ENCODE measurements at places on chromosomes 7 and 10.

DNA sequence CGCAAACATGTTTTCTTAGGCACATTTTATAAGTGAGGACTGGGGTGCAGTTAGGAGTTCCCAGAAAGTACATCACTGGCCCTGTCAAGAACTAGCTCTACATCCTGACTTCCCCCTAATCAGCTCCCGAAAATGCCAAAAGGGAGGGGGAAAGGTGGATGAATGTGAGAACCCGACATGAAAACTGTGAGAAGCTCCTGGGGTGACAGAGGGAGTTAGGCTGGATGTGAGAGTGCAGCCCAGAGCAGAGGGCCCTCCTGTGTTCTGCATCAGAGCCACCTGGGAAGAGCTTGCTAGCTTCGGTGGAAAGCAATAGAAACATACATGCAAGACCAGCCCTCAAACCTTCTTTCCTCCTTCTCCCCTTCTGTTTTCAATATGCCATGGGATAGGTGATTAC lies 30.5 kb upstream of the SEM1 start:
- DNase-seq = no peak

DNA sequence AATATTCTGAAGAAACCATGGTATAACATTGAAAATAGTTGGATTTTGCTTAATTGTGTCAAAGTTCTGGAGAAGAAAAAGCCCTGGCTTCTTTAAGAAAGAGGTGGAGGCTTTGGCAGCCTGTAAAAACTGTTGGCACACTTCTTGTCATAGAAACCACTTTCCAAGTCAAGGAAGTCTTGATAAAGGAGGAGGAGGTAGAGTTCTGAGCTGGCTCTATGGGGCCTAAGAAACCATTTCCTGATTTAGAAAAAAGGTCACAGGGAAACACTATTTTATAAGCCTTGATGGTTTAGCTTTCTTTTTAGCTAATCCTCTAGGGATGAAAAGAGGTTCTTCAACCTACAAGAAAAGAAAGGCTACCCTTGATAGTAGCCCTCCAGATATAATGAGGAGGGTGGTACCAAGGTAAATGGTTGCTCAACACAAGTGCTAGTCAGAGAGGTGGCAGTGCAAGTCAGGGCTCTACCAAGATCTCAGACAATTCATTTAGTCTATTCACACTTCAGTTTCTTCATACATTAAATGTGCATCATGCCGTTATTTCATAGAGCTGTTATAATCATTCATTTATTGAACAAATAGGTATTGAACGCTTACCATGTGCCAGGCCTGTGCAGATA lies 346.9 kb downstream of the RNLS start:
- no peak for DNase-seq

- DNase-seq = no peak
Measured at GRCh38 chr7:73966941-73967831, 60.8 kb upstream of the ELN start.

- DNase-seq = no peak
Measured at GRCh38 chr7:47047384-47047783, 534.5 kb downstream of the TNS3 start.

DNA sequence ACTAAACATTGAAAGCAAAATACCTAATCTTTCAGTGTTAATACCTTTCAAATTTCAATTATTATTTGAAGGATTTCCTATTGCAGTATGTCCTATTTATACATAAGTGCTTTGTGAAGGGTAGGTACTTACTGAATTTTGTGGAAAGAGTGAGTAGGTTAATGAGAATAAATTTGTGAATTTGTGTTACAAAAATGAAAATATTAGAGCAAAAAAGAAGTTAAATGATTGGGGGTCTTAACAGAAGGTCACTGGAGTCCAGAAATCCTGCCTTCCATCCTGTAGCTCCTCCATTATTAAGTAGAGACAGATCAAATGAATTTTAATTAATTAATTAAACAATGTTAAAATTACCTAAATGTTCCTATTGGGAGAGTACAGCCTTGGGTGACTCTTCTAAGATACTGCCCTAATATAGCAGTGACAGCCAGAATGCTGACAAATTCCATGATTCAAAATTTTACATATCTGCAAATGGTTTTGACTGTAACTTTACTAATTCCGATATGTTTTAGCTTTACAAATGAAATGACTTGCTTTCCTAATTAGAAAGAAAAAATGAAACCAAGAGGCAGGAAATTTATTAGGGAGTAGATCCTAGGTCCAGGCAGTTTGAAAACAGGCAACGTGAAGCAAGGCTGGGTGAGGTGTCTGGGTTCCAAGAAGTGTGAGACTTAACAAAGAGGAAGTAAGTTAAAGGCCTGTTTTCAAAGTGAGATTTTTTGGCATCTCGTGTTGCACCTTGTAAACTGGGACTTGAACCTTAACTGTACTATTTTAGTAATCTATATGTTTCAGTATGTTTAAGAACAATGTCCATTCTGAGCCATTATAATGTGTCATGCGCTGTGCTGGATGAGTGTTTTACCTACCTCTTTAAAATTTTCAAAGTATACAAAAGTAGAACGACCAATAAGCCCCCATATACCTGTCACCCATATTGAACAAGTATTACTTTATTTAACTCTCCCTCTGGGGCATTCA lies 1.5 kb downstream of the PIK3CG start:
- peak; percentile 35 for DNase-seq

- no peak for DNase-seq
Measured at GRCh38 chr7:15439853-15440252, 122.0 kb downstream of the AGMO start.

DNA sequence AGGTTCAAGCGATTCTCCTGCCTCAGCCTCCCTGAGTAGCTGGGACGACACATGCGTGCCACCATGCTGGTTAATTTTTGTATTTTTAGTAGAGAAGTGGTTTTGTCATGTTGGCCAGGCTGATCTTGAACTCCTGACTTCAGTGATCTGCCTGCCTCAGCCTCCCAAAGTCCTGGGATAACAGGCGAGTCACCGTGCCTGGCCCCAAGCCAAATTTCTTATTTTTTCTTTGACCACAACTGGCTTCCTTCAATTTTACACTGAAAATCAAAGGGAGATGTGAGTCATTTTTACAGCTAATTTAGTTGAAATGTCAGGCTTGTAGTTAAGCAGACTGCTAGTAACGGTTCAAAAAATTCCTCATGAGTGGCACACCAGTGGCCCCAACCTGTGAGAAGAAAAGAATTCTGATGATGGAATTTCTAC lies 7.8 kb downstream of the RNF216 start:
- DNase-seq = no peak

DNA sequence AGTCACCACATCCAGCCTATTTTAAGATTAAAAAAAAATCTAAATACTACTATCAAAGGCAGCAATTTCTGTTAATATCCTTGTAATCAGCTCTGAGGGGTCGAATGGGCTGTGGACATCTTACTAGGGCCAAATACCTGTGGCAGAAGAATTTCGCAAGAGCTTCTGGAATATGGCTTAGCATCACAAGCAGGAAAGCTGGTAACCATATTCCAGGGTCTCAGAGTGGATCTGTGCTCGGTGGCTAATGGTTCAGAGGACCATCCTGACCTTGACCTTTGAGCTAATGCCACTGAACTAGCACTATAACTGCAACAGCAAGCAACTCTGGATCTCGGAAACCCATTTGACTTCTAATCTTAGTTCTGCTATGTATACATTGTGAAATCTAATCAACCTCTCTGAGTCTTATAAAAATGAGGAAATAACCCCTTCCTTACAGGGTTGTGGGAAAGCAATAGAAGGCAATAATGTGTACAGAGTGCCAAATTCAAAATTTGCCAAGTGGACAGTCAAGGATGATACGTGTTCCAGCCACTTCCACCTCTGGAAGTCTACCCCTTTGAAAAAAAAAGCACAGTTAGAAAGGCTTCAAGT lies 65.5 kb downstream of the CYP26A1 start:
- no peak for DNase-seq

DNA sequence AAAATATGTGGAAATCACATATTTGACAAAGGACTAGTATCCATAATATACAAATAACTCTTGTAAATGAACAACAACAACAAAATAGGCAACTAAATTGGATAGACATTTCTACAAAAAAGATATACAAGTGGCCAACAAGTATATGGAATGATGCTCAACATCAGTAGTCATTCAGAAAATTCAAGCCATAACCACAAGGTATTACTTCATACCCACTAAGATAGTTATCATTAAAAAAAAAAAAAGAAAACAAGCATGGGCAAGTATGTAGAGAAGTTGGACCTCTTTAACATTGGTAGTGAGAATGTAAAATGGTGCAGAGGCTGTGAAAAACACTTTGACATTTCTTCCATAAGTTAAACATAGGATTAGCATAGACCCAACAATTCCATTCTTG lies 80.8 kb downstream of the CYP26A1 start:
- no peak for DNase-seq

GRCh38 chr7:132501956-132502355 lies 74.3 kb downstream of the PLXNA4 start:
- DNase-seq = no peak

GRCh38 chr10:72038458-72039001 lies 49.8 kb downstream of the SPOCK2 start:
- no peak for DNase-seq

DNA sequence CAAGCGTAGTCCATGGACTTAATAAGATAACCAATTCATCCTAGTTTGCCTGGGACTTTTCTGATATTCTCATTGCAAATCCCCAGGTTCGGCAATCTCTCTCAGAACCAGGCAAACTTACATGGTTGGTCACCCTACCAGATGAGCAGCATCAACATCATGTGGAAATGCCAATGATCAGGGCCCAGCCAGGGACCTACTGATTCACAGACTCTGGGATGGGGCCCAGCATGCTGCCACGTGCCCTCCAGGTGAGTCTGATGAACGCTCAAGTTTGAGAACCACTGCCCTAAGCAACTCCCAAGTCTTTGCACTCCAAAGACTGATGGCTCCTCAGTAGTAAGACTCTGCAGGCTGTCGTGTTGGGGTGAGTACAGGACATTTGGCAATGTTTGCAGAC lies 2.7 kb downstream of the LAMB4 start:
- no peak for DNase-seq

- DNase-seq = no peak
Measured at GRCh38 chr10:118758449-118758848, 3.7 kb upstream of the CACUL1 start.

DNA sequence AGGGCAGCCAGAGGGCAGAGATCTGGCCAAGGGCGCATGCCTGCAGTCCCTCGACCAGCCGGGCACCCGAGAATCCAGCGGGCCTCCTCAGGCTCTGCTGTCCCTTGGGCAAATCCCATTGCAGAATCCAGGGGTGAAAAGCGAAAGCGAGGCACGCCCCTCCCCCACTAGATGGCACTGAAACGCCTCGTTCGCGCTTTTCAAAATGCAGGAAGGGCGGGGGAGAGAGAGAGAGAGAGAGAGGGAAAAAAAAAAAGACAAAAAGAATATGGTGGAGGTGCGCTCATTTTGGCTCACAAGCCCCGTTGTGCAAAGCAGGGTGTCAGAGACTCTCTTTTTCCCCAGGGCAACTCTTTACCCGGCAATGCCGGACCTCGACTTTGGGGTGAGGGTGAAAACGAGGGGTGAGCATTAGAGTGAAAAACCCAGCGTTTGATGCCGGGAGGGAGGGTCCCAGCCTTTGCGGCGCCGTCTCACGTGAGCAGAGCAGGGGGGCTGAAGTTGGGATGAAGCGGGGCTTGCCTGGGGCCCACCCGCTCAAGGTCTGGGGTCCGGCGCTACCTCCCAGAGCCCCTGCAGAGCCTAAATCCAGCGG lies 2.5 kb upstream of the TMEM178B start:
- peak; percentile 19 for DNase-seq

DNA sequence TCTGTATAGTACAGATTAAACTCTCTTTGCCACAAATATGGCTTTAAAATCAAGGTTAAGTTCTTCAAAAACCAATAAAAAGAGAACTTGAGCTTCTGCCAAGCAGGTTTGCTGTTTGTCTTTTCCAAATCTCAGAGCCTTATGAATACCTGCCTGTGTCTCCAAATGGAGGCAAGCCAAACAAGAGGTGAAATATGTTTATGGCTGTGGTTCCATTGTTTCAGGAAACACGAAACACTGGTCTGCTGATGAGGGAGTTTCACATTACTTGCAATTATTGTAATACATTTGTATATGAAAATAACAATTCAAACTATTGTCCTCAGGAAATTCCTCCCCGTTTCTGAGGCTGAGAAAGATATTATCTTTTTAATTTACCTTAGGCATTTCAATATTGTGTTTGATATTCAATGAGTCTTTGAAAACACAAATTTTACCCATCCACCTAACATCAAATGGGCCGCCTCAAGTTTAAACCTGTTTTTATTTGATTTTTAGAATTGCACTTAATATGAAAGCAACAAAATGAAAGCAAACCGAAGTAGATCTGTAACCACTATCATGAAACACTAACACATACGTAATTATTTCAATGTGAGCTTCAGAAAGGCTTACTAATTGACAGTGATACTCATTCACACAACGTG lies 359.3 kb downstream of the HGF start:
- DNase-seq = no peak

DNA sequence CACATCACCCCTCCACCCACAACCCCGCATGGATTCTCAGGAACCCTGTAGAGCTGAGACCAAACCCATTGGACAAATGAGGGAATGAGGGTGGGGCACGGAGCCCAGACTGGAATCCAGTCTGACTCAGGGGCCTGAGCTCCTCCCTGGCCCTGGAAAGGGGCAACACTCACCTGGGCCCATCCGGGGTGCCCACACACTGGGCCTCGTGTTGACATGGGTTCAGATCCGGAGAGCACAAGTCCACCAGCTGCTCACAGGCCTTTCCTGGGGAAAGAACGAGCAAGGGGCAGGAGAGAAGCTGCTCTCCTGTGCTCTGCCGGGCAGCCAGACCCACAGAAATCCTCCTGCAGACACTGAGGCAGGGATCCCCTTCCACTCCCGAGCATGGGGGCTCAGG lies 172.2 kb downstream of the SLIT1 start:
- DNase-seq = no peak

DNA sequence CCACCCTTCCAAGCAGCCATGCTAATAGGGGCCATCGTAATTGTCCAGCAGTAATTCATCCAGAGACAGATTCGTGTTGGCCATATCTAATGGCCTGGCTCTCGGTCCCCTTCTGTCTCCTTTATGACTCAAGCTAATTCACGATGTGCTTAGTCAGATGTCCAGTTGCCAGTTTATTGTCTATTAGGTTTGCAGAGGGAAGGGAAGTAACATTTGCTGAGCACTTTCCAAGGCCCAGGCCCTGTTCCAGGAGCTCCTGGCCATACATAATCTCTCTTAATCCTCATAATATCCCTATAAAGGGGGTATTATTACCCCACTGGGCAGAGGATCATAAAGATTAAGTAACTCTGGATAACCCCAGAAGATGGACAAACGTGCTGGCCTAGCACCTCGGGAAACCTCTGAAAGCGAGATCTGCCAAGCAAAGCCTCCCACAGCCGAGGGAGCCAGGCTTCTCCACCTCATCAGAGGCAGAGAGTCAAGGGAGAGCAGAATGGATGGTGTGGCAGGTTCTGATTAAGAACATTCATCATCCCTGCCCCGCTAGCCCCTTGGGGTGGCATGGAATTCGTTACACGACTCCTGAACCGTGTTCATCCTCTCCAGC lies 153.7 kb downstream of the PLXNA4 start:
- no peak for DNase-seq

DNA sequence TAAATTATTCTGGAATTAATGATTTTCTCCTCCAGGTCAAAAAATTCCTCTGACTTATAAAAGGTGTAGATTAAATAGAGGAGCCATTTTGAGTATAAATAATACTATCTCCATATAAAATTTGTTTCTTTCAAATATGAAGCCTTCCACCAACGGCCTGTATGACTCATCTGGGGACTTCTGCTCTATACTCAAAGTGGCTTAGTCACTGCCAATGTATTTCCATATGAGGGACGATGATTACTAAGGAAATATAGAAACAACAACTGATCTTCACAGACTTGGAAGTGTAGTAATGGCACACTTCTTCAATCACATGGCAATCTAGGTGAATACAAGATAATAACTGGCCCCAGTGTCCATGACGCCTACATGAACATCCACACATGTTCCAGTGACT lies 335.6 kb upstream of the HGF start:
- DNase-seq = no peak

GRCh38 chr10:124369986-124370385 lies 48.7 kb downstream of the OAT start:
- no peak for DNase-seq
